IMR-90 (cell line): ENCODE measurements at places on chromosomes 5 and 9. TPM values are rescaled to one million over a fixed set of nuclear protein-coding genes. Genes with fewer than 3 reads are reported as not detected.
A peak's percentile ranks its signal among the peaks of the same experiment; 100 is the strongest.

Gene ALDH1A1
- not detected in 2 replicates for total RNA-seq

- peak; percentile 9 for DNase-seq
Measured at GRCh38 chr5:163815240-163815791, 309.9 kb downstream of the MAT2B start.

Gene HSD17B3
- 0.18 TPM in 1 of 2 replicates, not detected in the other for total RNA-seq

Gene ANGPTL2
- total RNA-seq: 9.5 and 14.7 TPM in 2 replicates

DNA sequence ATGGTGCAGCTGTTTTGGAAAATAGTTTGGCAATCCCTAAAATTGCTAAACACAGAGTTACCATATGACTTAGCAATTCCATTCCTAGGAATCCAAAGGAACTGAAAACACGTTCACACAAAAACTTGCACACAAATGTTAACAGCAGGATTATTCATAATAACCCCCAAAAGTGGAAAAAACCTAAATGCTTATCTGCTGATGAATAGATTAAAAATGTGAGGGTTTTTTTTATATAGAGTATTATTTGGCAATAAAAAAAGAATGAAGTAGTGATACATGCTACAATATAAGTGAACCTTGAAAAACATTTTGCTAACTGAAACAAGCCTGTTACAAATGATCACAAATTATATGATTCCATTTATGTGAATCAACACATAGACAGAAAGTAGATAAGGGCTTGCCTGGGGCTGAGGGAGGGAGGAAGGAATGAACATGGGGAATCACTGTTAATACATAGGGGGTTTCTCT, 45.1 kb upstream of the TRIO start:
- peak; percentile 94 for DNase-seq

- peak; percentile 8 for DNase-seq
Measured at GRCh38 chr5:15946026-15946425, 233.6 kb downstream of the MARCHF11 start.

GRCh38 chr5:35089334-35090314, 41.9 kb upstream of the AGXT2 start:
- DNase-seq: peak; percentile 72

DNA sequence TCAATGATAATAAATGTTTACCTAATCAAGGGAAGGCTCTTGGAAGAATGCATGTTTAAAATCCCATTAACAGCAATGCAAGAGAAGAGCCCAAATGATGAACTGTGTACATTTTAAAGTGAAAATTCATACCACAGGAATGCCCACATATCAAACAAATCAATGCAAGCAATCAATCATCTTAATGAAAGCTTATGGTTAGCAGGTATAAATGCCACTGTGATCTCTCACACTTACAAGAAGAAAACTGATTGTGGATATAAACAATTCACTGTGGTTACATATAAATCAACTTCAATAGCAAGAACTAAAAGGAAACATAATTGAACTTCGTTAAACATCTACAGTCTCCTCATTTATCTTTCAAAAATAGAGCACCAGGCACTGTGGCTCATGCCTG, 161.0 kb upstream of the RORB start:
- no peak for DNase-seq

DNA sequence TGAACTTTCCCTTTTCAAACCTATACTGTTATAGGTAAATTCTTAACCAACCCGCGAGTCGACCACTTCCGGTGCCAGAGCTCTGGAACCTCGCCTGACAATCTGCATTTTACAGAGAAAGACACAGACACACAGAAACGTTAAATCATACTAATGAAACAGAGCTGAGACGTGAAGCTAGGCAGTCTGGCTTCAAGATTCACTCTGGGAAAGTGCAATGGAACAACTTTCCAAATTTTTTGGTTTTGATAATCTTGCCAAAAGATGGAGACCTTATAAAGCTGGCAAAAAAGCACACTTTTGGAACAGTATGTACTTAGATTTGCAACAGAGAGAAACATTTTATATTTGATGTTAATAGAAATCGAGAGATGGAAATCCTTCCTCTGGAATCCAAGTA, 15.9 kb upstream of the WNT8A start:
- no peak for DNase-seq

Gene ELP1
- total RNA-seq: 39.7 and 43.2 TPM in 2 replicates

- peak; percentile 49 for DNase-seq
Measured at GRCh38 chr9:114592356-114592755, 4.8 kb downstream of the ATP6V1G1 start.

DNA sequence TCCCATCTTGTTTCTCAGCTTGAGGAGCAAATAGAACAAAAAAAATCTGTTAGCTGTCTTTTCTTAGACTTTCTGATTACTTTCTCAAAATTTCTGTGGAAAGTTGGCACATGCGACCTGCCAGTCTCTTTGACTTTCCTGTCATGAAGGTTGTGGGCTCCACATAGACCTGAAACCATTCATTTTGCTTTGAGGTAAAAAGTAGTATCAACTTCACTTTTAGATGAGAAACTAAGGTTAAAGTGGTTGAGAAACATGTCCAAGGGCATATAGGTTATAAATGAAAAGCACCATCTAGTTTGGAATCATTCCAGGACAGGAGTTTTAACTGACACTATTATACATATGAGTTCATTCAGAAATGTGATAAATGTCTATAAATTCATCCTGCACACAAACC, 42.7 kb downstream of the ST8SIA4 start:
- DNase-seq: no peak

DNA sequence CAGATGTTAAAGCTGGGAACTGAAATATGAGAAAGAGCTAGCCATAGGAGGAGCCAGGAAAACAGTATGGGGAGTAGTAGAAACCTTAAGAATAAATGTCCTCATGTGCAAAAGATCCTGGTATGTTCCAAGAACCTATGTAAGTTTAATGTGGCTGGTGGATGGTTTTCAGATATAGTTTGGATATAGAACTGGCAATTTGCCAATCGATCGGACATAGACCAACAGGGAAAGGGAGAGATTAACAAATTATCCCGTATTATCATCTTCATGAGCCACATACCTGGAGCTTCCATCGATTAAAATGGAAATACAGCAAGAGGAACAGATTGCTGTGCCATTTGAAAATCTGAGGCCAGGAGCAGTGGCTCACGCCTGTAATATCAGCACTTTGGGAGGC, 388.7 kb downstream of the PRELID2 start:
- no peak for DNase-seq

GRCh38 chr5:149126906-149127305, 14.4 kb upstream of the ABLIM3 start:
- no peak for DNase-seq

- DNase-seq: no peak
Measured at GRCh38 chr9:37997636-37998374, 71.2 kb downstream of the SHB start.

DNA sequence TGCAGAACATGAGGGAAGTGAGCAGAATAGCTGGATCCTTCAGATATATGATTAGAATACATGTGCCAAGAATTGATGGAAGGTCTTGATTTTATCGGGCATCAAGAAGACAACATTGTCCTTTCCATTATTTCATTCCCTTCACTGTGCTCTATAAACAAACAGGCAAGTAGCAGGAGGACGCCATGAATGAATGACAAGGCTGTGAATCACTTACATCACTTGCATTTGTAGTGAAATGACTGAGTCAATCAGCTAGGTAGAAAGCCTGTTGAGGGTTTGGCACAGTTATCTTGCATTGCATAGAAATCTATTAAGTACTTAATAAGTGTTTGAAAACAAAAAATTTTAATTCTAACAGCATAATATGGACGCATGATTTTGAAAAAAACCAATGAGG, 548.8 kb upstream of the IZUMO3 start:
- no peak for DNase-seq

DNA sequence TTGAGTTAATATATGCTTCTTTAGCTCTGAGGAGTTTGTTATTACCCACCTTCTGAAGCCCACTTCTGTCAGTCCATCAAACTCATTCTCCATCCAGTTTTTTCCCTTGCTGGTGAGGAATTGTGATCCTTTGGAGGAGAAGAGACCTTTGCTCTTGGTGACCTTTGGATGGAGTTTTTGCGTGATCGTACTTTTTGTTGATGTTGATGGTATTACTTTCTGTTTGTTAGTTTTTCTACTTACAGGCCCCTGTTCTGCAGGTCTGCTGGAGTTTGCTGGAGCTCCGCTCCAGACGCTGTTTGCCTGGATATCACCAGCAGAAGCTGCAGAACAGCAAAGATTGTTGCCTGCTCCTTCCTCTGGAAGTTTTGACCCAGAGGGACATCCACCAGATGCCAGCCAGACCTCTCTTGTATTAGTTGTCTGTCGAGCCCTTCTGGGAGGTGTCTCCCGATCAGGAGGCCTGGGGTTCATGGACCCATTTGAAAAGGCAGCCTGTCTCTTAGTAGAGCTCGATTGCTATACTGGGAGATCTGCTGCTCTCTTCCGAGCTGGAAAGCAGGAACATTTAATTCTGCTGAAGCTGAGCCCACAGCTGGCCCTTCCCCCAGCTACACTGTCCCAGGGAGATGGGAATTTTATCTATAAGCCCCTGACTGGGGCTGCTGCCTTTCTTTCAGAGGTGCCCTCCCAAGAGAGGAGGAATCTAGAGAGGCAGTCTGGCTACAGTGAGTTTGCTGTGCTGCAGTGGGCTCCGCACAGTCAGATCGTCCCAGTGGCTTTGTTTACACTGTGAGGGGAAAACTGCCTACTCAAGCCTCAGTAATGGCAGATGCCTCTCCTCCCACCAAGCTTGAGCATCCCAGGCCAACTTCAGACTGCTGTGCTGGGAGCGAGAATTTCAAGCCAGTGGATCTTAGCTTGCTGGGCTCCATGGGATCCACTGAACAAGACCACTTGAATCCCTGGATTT, 445.5 kb downstream of the MAN2A1 start:
- DNase-seq: no peak
